ENCODE measurements at places on chromosomes 12 and 14.

DNA sequence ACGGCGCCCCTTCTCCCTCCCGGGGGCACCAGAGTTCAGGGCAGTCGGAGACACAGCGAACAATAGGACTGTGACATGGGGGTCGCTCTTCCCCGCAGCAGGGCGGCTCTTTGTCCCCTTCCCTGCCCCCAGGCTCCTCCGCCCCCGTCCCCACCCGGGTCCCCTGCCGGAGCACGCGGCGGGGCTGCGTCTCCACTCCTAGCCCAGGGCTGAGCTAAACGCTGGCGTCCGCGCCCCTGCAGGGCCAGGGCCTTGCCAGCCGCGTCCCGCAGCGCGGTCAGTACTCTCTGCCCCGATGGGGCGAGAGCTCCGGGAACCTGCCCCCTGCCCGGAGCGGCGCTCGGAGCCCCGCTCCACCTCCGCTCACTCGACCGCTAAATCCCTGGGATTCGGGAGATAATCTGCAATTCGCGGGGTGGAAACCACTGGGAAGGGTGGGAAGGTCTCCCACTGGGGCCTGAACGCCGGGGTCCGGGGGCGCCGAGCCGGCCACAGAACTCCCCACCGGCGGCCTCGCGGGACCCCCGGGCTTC lies 825 bp upstream of the CCDC85C start:
- no peak for DNase-seq

- no peak for DNase-seq
Observed at GRCh38 chr12:27553941-27554340, 29.9 kb downstream of the PPFIBP1 start.

GRCh38 chr14:90720336-90720735 lies 95.9 kb downstream of the TTC7B start:
- DNase-seq: no peak

GRCh38 chr12:44709166-44709565 lies 166.9 kb downstream of the NELL2 start:
- no peak for DNase-seq

DNA sequence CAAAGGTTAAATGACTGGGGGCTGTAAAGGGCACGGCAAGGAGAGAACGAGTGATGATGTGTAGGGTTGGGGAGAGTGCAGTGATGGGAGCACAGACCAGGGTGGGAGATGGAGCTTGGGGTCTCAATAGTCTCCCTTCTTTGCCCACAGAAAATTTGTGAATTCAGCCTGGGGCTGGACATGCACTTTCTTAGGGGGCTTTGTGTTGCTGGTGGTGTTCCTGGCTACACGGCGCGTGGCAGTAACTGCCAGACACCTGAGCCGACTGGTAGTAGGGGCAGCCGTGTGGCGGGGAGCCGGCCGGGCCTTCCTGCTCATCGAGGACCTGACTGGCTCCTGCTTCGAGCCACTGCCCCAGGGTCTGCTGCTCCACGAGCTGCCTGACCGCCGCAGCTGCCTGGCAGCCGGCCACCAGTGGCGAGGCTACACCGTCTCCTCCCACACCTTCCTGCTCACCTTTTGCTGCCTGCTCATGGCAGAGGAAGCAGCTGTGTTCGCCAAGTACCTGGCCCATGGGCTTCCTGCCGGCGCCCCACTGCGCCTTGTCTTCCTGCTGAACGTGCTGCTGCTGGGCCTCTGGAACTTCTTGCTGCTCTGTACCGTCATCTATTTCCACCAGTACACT lies 1.7 kb downstream of the FITM1 start:
- DNase-seq: no peak

- DNase-seq: no peak
Observed at GRCh38 chr12:6955108-6956020, 4.2 kb downstream of the PTPN6 start.

DNA sequence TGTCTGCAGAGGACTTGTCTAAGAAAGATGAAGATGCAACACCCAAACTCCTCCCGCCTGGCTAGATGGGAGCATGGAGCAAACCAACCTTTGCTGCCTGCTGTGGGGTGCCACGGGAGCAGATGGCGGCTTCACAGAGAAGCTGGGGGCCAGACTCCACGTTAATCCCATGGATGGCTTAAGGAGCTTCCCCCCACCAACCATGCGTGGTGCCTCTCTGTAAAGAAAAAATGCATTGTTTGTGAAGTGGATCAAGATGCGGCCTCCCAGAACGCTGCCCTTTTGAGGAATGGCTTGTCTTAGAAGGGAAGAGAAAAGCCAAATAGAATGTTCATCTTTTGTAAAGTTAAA lies 15.6 kb downstream of the MVK start:
- DNase-seq: no peak

DNA sequence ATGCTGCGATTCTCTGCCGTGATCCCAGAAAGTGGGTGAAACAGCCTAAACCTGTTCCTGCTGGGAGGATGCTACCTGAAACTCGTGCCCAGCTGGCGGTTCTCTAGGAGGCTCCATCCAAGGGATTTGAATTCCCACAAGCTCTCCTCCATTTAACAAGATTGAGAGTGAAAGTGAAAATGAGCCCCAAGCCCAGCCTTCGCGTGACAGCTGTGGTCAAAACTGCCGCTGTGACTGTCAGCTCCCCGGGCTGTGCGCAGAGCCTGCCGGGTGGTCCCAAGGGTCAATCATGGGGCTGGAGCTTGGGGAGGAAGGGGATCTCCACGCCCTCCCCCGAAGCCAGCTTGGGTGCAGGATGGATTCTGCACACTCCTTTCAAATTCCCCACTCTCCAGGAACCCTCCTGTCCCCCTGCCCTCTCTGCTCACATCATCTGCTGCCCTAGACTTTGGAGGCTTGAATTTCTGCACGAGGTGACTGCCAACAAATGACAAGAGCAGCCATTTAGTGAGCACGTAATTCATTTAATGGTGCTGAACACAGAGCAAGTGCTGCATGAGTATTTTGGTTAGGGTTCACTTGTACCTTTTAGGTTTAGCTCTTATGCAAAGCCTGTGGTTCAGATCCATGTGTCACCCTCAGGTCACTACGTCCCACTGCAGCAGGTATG lies 5.3 kb downstream of the ASB2 start:
- peak; percentile 50 for DNase-seq

DNA sequence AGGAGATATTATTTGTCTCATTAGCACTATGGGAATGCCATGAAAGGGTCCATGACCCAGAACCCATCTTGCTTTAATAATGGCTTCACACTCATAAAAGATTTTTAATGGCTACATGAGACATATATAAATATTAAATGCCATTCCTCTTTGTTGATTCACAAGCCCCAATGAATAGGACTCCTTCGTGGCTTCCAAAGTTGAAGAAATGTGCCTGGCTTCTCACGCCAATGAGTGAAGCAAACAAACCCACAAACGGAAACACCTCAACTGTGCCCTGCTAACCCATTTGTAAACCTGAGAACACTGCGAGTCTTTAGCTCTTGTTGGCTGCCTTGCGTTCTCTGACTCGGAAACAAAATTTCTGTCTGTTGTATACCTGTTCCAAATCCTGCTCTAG lies 381.7 kb upstream of the DDHD1 start:
- no peak for DNase-seq

DNA sequence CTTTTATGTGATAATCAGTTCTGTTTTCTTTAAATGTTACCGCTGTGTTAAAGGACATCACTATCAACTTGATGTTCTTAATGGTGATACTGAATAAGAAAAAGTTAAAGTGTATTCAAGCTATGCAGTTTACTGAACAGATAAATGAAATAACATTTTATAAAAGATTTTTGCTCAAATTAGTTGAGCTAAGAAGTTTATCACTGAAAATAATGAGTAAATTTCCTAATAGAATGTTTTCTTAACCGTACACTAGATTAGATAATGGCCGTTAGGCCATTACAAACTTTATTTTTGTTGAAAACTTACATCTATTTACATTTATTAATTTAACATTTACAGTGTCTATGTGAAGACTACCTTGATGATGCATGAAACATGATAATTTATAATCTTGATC lies 25.0 kb downstream of the ATF7IP start:
- DNase-seq: no peak

DNA sequence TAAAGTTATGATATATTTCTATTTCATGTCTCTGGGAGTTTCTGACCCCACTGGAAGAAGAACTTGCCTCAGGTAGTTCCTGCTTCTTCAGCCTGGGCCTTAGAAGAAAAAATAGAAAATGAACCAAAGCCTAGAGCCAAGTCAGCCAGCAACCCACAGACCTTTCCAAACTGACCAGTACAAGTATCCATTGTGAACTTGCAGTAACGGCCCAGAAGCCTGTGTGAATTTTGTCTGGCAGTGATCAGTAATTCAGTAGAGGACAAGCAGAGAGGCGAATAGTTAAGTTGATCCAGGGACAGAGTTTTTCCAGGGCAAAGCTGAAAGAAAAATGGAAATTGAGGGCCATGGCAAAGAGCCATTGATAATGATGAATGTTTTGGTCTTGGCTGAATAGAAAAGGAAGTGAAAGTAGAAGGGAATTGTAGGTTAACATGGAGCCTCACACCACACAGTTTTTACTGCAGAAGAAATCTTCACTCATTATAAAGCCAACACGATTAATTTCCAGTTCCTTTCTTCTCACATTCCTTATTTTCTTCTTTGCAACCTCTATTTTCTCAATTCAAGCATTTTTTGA lies 311.8 kb downstream of the BTG1 start:
- no peak for DNase-seq

DNA sequence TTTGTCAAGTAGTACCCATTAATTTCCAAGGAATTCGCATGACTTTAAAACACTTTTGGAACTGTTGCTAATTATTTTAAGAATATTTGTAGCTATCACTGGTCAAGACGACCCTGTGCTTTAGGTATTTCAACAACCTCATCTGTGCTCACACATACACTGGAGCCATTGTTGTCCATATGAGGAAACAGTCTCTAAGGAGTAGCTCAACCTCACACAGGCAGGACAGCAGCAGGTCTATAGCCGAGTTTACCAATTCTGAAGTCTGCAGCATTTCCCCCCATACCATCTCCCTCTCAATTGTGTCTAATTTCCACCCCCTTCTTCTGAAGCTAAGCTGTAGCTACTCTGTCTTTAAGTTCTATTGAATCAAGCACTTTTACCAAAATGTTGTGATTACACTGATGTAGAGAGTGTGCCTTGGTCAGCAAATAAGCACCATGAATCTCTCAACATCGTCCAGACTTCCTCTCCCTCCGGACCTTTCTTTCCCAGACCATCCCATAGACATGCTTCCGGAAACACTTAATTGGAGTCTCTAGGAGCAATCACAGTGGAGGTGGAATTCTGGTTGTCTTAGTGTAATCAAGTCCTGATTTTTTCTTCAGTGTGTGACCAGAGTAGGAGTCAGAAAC lies 48.5 kb upstream of the NUAK1 start:
- no peak for DNase-seq

All from activated T-cell treated with anti-CD3 and anti-CD28 coated beads for 24 hours (primary cell).